ENCODE measurements at places on chromosomes 11 and 22. TPM values are rescaled to one million over a fixed set of nuclear protein-coding genes. Genes with fewer than 3 reads are reported as not detected.

Gene SLC37A2
- 0.70 TPM for total RNA-seq

Gene A4GALT
- total RNA-seq = 30.9 TPM

Gene CCDC87
- 0.26 TPM for total RNA-seq

Gene CYB5R2
- total RNA-seq = 14.0 TPM

Gene SMCO4
- total RNA-seq = 26.5 TPM

Gene CDHR5
- total RNA-seq = not detected

Gene C11orf52
- 2.0 TPM for total RNA-seq

Gene C11orf97
- total RNA-seq = not detected

Gene BRSK2
- total RNA-seq = 0.09 TPM

Gene OTOG
- total RNA-seq = not detected

Gene SLC35C1
- 13.8 TPM for total RNA-seq

Gene NLRP14
- not detected for total RNA-seq

Gene LMO1
- not detected for total RNA-seq

Gene PLAAT3
- 18.6 TPM for total RNA-seq

Gene PAMR1
- 219 TPM for total RNA-seq

Gene ASPHD2
- total RNA-seq = 0.82 TPM

Gene MIOX
- total RNA-seq = 0.43 TPM

Gene RASD2
- total RNA-seq = under 0.01 TPM
